Fibroblast of skin of abdomen (primary cell): ENCODE measurements at places on chromosomes 5 and 9.

DNA sequence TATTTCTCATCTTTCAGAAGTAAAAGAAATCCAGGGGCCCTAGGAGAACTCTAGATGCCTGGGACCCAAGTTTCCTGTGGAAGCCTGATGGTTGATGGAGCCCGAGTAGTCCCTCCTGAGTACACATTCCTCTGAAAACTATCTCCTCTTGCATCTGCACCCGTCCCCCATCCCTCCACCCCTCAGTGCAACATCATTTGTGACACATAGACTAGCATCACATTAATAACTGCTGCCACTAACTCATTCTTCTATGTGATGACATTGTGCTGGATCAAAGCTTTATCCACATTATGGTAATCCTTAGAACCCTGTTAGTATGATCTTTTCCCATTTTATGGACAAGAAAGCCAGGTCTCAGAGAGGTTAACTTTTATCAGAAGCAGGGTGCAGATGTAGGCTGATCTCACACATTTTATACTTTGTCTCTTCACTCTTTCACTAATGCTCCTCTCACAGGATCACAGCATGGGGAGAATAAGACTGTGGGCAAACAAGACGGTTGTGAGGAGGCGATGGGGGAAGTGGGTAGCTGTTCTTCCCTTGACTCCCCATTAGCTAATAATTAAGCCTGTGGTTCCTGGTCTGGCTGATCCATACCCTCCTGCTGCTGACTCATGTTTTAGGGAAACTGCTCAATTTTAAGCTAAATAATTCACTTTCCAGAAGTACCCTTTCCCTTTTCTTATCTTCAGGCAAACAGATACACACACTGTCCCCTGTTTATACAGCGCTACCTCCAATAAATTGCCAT lies 3.9 kb upstream of the HK3 start:
- DNase-seq, result no peak

DNA sequence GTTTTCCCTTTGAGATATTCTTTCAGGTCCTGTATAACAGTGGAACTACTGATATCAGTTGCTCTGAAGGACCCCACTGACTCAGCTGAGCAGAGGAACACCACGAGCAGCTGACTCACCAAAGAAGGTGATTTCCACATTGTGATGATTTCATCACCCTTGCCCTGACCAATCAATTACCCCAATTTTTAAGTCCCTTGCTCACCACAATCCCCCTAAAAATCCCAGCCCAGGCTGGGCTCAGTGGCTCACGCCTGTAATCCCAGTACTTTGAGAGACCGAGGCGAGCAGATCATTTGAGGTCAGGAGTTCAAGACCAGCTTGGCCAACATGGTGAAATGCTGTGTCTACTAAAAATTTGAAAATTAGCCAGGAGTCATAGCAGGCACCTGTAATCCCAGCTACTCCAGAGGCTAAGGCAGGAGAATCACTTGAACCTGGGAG lies 125.3 kb upstream of the ABCA1 start:
- peak; percentile 83 for DNase-seq

DNA sequence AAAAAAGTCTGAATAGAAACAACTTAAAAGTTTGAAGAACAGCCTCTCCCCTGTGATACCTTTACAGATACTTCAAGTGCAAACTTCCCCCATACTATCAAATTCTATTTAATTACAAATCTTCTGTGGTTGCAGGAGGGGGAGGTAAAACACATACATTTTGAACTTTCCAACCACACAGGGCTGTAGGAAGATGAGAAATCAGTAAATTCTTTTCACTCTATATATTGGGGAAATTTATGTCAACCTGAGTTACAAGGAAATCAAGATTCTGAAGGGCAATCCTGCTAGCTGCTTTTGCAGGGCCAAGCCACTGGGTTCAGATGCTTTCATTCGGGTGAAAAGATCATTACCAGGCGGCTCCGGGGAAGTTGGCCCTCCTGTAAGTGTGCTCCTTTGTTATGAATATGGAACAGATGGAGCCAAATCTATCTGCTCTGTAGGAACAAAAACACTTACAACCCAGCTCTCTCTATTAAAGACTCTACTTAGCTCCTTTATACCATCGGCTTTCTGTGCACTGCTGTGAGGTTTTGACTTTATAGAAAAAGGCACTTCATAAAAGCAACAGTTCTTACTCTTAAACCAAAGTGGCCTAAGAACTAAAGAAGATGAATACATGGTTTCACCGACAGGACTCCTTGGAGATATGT lies 269.1 kb downstream of the EFNA5 start:
- DNase-seq, result no peak

DNA sequence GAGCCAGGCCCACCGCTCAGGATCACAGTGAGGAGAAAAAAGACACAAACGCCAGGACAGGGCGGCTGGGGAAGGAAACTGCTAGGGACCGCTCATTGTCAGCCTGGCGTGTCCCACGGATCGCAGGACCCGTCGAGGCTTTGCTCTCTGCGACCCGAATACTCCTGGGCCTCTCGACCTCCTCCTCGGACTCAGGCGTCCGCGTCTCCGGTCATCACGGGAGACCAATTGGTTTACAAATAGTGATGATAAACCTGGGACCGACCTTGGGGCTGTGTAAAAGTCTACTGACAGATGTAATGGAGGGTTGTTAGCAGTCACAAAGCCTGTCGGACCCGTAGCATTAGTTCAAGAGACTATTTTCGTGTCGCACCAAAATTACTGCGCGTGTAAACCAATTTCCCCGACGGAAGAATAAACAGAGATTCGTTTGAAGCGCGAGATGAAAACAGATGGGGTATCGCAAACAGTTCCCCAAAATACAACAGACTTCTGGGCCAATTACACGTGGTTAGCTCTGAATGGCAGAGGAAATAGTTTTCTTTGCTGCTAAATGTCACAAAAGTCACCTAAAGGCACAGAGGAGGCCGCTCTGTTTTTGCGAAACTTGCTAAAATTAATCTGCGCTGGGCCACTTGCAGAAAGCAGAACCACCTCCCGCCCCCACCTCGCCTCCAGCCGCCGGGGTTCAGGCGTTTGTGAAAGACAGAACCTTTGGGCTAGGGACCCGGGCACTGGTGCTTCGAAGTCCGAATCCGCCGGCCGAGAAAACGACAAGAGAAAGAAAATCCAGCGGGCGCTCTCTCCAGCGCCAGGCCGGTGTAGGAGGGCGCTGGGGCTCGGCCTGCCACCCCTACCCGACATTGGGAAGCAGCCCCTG lies 67.6 kb downstream of the FOXD1 start:
- no peak for DNase-seq

- DNase-seq, result no peak
These were observed 129.9 kb upstream of the ANKH start for GRCh38 chr5:15001517-15001916.

DNA sequence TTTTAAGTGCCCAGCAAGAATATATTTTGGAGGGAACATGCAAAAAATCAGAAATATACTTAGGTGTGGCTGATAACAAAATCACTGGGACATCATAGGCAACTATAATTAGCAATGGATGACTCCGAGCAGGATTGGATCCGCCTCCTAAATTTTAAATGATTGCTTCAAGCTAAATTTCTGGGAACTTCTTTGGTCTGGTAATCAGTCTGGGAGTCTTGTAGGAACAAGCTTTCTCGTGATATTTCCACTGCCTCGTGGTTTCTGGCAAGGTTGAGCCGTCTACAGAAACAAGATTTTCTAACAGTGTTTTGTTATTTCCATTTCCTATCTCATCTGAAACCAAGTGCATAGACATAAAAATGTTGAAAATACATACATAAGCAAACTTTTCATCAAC lies 232.6 kb downstream of the BNC2 start:
- DNase-seq, result no peak

- no peak for DNase-seq
These were observed 54.4 kb upstream of the TRAF1 start for GRCh38 chr9:120980951-120981350.
